ENCODE measurements at places on chromosomes 6 and 20.

GRCh38 chr6:84763886-84764331 is 489 bp downstream of the TBX18 start:
- DNase-seq, result no peak

- DNase-seq, result no peak
Measured at GRCh38 chr6:2818593-2818992, 23.1 kb downstream of the SERPINB1 start.

DNA sequence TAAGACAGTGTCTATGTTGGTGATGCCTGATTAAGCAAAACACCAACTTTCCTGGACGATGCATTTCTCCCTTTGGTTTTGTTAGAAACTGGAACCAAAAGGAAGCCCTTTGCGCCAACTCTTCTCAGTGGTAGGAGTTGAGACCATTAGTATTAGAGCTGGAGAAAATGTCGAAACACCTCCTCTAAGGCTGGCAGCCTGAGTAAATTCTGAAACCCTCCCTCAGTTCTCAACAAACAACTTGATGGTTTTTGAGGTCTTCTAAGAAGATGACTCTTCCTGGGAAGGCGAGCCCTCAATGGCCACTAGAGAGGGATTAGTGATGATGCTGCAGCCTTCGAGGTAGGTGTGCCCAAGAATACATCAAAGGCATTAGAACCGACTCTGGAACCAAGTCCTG is 78.4 kb upstream of the CCN6 start:
- DNase-seq, result no peak

DNA sequence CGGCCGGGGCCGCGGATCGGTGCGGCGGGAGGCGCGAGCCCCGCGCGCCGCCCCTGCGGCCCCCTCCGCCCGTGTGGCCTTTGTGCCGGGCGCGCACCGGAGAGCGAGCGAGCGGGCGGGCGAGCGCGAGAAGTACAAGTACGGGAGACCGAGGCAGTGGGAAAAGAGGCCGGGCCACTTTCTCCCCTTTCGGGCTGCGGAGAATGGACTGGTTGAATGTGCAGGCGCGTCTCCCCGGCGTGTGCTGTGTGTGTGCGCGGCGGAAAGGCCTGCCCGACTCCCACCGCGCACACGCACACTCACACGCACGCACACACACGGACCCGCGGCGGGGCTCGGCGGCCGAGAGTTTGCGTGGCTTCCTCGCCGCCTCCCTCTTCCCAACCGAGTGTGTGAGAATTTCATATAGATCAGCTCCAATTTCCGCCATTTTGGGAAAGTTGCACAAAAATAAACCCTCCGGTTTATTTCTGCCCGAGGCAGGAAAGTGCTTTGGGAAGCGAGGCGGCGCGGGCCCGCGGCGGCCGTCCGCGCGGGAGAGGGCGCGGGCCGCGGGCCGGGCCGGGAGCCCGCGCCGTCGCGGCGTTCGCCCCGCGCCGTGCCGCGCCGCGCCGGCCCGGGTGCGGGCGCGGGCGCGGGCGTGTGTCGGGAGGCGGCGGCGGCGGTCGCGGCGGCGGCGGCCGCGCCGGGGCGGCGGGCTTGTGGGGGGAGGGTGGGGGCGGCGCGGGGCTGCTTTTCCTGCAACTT is 1.1 kb downstream of the L3MBTL3 start:
- peak; percentile 10 for DNase-seq

- no peak for DNase-seq
Measured at GRCh38 chr20:62365814-62366369, 1.2 kb downstream of the LAMA5 start.

DNA sequence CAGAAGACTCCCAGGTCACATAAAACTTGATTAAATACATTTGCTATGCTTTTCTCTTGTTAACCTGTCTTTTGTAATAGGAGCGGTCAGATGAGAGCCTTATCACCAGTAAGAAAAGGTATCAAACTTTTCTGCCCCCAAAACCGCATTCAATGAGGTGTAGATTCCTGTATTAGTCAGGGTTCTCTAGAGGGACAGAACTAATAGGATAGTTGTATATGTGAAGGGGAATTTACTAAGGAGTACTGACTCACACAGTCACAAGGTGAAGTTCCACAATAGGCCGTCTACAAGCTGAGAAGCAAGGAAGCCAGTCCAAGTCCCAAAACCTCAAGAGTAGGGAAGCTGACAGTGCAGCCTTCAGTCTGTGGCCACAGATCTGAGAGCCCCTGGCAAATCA is 32.7 kb downstream of the PTPRK start:
- no peak for DNase-seq

GRCh38 chr6:5763871-5764270 is 242.9 kb downstream of the NRN1 start:
- DNase-seq, result no peak

GRCh38 chr20:11846131-11846530 is 71.6 kb upstream of the BTBD3 start:
- no peak for DNase-seq

- peak; percentile 38 for DNase-seq
Measured at GRCh38 chr6:143337201-143337949, 113.1 kb downstream of the ADAT2 start.

GRCh38 chr6:132812255-132812732 is 2.1 kb upstream of the RPS12 start:
- DNase-seq, result no peak

- no peak for DNase-seq
Measured at GRCh38 chr6:112525749-112526148, 178.6 kb downstream of the RFPL4B start.

DNA sequence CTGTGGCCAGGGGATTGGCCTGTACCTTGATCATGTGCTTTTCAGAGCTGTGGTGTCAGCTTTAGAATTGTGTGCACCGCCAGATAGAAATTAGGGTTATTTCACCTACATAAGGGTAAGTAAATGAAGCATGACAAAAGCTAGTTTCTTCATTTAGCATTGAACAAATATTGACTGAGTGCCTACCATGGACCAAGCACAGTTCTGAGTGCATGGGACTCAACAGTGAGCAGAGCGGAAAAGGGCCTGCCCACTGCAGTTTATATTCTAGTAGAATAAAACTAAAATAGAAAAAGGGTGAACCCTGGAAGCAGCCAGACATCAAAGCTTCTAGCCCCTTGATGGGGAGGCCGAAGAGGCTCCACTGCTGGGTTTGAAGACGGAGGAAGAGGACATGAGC is 25.6 kb downstream of the ECT2L start:
- DNase-seq, result no peak

DNA sequence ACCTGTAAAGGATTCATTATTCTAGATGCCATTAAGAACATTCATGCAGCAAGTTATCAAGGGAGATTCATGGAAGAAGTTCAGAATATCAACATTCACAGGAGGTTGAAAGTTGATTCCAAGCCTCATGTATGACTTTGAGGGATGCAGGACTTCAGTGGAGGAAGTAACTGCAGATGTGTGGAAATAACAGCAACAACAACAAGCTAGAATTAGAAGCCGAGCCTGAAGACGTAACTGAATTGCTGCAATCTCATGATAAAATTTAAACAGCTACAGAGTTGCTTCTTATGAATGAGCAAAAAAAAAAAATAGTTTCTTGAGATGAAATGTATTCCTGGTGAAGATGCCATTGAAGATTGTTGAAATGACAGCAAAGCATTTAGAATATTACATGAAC is 73.3 kb upstream of the NXT1 start:
- no peak for DNase-seq

DNA sequence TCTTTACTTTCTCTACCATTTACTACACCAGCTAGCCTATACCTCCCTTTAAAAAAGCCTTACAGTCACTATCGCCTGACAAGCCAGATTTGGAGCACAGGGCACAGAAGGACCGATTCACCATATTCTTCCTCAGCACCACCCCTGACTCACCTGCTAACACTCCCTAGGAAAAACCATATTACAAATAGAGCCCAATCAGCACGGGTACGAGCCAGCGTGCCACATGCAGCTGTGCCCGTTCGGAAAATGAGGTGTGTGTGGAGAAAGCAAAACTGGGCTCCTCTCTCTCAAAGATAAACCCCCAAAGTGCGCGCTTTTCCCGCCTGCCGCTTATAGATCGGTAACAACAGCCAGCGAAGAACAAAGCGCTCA is 1.2 kb downstream of the SYNCRIP start:
- DNase-seq, result no peak

GRCh38 chr6:20542927-20543602 is 8.8 kb downstream of the CDKAL1 start:
- no peak for DNase-seq

DNA sequence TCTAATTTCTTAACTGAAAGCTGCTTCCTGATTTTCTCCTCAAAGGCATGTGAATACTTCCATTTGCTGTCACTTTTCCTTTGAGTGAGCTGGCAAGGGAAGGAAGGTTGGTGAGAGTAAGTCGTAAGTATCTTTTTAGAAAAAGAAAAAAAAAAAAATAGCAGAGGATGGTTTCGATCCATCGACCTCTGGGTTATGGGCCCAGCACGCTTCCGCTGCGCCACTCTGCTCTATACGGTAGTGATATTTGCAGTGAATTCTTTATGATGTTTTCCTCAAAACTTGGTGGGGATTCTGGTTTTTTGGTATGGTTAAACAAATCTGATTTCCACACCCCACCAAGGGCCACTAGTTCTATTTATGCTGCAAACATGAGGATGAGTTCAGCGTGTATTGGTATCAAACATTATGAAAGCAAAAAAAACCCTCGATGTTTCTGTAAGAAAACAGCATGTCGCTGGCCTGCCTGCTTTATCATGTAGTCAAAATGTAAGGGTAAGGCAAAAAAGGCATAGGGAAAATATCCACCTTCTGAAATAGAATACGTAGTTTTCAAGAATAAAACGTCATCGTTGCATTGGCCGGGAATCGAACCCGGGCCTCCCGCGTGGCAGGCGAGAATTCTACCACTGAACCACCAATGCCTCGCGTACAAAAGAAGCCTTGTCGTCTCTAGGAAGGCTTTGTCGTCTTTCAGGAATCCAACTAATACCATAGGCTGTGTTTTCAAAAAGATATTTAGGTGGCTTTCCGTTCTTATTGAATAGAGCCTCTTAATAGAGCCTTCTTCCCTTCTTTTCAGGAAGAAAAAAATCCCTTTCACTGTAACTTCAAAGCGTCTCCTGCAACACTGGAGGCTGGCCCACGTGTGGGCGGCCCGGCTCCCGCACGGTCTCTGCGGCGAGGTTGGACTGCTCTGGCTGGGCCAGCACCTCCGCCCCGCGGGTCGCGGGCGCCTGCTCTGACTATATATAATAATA is 9.6 kb downstream of the OR2B2 start:
- DNase-seq, result peak; percentile 89

GRCh38 chr6:3458706-3459421 is 2.0 kb upstream of the SLC22A23 start:
- no peak for DNase-seq

- DNase-seq, result no peak
Measured at GRCh38 chr20:12967932-12968331, 40.8 kb upstream of the SPTLC3 start.

GRCh38 chr20:33900521-33901131 is 89.5 kb downstream of the CHMP4B start:
- DNase-seq, result no peak

- DNase-seq, result no peak
Measured at GRCh38 chr6:16851758-16852157, 90.5 kb upstream of the ATXN1 start.

GRCh38 chr20:58023781-58024180 is 204.7 kb downstream of the ANKRD60 start:
- no peak for DNase-seq

- DNase-seq, result no peak
Measured at GRCh38 chr6:24905483-24905882, 30.3 kb downstream of the RIPOR2 start.

- DNase-seq, result no peak
Measured at GRCh38 chr6:20661721-20662120, 127.5 kb downstream of the CDKAL1 start.

GRCh38 chr6:39617026-39617425 is 108.2 kb downstream of the KIF6 start:
- DNase-seq, result no peak

GRCh38 chr6:111322145-111322544 is 160.9 kb downstream of the REV3L start:
- no peak for DNase-seq

GRCh38 chr6:43977404-43978111 is 149.7 kb downstream of the MRPL14 start:
- no peak for DNase-seq

- DNase-seq, result no peak
Measured at GRCh38 chr20:62989201-62989601, 17.6 kb downstream of the BHLHE23 start.

GRCh38 chr6:1208876-1209275 is 103.0 kb upstream of the FOXQ1 start:
- no peak for DNase-seq

GRCh38 chr6:41445261-41445660 is 100.9 kb upstream of the FOXP4 start:
- DNase-seq, result no peak

GRCh38 chr20:33728463-33728862 is 3.3 kb upstream of the ZNF341 start:
- no peak for DNase-seq

- DNase-seq, result no peak
Measured at GRCh38 chr6:166237617-166238016, 70.0 kb upstream of the TBXT start.

DNA sequence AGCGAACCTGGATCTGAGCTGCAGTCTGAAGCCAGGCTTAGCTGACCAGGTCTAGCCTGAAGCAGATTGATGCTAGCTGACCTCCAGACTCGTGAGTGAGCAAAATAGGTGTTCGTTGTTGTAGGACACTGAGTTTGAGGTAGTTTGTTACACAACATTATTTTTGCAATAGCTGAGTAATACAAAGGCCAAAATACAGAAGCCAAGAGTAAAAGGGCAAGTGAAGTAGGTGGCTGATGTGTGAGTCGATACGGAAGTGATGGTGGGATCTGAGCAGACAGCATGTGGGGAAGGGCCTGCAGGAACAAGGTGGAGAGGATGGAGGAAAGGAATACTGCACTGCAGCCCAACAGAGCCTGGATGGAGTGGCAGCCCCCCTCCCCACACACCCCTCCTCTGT is 8.5 kb upstream of the SPATS1 start:
- no peak for DNase-seq

DNA sequence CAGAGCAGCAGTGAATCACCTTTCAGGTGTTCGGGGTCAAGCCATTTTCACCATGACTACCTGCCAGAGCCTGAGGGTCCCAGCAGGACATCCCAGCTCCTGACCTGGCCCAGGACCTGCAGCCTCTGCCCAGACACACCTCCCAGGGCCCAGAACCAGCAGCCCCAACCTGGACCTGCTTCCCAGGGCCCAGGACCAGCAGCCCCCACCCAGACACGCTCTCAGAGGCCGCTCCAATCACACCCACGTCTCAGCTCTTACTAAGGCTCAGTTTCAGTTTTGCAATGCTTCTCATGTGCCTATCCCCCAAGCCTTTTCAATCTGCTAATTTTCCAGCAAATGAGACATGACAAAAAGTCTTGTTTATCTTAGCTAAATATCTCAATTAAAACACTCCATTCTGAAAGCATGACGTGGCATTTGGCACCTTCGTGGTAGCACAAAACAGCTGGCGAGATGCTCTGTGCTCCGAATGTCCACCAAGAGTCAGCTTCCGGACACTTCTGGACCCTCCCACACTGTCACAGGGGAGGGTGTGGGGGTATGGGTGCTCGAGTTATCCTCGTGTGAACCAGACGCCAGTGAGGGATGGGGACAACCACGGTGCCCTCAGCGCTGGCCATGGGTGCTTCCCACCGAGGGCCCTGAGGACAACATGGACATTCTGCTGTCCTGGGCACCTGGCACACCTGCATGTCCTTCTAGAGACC is 253.2 kb downstream of the DLL1 start:
- DNase-seq, result no peak
